ENCODE measurements at places on chromosomes 4 and X.

GRCh38 chrX:21741869-21742701 lies 15.8 kb downstream of the SMPX start:
- DNase-seq: no peak

GRCh38 chr4:181962321-181962720 lies 280.9 kb upstream of the TENM3 start:
- no peak for DNase-seq

DNA sequence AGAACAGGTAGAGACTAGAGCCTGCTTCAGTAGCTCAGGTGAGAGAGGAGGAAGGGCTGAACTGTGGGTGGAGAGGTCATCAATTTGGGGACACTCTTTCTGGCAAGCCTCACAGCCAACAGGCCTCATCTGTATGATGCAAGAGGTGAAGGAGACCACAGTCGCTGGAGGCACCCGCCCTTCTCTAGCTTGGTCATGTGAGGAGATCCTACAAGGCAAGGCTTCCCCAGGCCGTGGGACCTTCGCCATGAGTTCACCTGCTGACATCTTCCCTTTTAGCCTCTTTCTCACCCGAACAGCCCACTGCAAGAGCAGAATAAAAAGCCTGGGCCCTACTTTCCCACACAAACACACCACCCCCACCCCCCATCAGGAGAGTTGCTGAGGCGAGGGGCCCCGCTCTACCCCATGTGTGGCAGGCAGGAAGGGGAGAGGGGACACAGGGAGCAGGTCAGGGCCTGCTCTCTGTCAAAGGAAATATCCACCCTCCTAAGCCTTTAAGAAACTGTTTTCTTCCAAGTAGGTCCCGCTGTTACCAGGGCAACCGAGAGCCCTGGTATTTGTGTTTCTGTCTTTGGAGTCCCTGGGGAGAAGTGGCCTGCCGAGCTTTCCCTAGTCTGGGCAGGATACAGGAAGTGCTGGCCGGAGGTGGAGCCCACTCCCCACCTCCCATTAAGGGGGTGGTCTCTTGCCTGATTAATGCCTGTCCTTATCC lies 8.1 kb downstream of the RTL5 start:
- DNase-seq: no peak

GRCh38 chrX:23726191-23726590 lies 16.9 kb downstream of the ACOT9 start:
- DNase-seq: no peak

DNA sequence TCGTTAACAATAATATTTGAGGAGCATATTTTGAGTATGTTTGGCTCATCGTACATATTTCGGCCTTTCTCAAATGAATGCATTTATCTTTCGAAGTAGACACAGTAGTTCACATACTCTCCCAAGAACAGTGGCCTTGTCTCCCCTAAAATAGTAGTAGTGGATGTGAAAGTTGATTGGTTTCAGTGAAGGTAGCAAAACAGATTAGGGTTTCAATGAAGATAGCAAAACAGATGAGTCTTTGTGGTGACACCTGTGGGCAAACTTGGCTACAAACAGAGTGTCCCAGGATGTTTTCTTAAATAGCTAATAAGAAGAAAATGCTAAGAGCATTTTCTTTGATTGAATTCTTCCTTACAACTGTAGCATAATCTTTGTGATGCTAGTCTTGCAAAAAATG lies 67.0 kb downstream of the USP9X start:
- no peak for DNase-seq

- DNase-seq: no peak
Measured at GRCh38 chr4:90246816-90247215, 119.6 kb downstream of the CCSER1 start.

GRCh38 chr4:65880594-65880993 lies 210.3 kb upstream of the EPHA5 start:
- DNase-seq: no peak

GRCh38 chrX:29143756-29144155 lies 556.5 kb downstream of the IL1RAPL1 start:
- DNase-seq: no peak

DNA sequence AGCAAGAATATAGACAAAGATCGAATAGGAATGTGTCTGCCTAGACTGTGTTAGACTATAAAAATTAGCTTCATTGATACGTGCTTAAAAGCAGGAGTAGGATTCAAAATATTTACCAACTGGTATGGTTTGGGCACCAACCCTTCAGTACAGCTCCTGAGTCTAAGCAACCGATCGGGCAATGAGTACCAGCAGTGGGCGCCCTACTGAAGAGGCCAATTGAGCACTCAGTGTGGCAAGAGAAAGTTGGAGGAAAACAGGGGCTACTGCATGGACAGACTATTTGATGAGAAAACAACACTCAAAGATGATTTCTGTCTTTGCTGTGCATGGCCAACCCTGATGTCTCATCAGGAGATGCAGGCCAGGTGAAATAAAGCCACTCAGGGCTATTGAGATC lies 176.0 kb upstream of the NWD2 start:
- no peak for DNase-seq

GRCh38 chr4:157819693-157820464 lies 352.9 kb downstream of the GASK1B start:
- DNase-seq: no peak

DNA sequence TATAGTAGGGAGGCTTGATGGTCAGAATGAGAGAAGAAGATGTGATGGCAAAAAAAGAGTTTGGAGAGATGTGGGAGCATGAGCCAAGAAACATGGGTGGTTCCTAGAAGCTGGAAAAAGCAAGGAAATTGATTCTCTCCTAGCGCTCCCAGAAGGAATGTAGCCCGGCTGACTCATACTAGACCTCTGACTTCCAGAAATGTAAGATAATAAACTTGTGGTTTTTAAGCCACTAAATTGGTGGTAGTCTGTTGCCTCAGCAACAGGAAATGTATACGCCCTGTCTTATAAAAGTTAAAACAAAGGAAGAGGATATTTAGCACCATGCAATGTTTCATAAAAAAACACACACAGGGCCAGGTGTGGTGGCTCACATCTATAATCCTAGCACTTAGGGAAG lies 182.7 kb upstream of the PCDH7 start:
- no peak for DNase-seq

GRCh38 chr4:15130441-15130840 lies 128.2 kb downstream of the CPEB2 start:
- no peak for DNase-seq

GRCh38 chr4:83358410-83358809 lies 23.8 kb upstream of the HPSE start:
- DNase-seq: no peak

GRCh38 chr4:6509587-6509986 lies 37.2 kb upstream of the PPP2R2C start:
- DNase-seq: no peak

DNA sequence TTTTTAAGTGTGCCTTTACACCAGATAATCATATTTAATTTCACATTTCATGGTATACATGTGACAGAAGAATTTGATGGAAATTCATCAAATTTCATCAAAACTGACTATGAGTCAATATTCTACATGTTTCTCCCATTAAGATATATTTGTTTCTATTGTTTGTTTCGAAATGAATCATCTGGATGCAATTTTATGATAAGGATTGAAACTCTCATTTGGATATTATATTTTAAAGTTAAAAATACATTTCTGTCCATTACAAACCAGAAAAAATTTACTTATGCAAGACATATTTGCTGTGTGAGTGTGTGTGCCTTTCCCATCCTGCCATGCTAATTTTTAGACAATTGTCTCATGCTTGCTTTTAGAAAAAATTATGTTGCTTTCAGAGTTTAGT lies 52.2 kb downstream of the SULT1B1 start:
- DNase-seq: no peak

- no peak for DNase-seq
Measured at GRCh38 chrX:155864655-155865054, 16.5 kb upstream of the VAMP7 start.

DNA sequence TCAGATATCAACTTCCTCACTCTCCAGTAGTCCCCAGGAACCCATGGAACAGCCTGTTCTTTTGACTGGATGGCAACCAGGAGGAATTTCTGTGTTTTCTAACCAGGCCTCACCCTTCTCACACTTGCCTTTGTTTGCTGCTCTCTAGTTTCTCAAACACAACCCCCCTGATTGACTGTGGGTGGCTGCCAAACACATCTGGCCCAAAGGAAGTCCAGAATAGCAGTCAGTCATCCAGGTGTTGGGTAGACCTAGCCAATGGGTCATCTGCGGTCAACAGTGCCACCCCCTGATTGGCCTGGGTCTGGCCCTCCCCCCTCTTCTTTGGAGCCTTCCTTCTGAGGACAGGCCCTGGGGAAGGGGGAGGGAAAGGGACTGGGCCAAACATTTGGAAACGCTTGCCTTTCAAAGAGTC lies 53.7 kb downstream of the MSX1 start:
- no peak for DNase-seq

- DNase-seq: no peak
Measured at GRCh38 chrX:21944136-21944615, 3.7 kb downstream of the SMS start.
